ENCODE measurements at places on chromosomes 1 and 21. TPM values are rescaled to one million over a fixed set of nuclear protein-coding genes. Genes with fewer than 3 reads are reported as not detected.

GRCh38 chr1:202230061-202230938, 36.7 kb downstream of the LGR6 start:
- H3K36me3 ChIP-seq = no peaks in the 10 kb centered on the region
- H3K4me3 ChIP-seq = no peak overlapping the region
- H3K27me3 ChIP-seq = no peaks in the 10 kb centered on the region
- no peaks in the 10 kb centered on the region for H3K4me1 ChIP-seq
- no peak overlapping the region for H3K27ac ChIP-seq
- no peak for DNase-seq

DNA sequence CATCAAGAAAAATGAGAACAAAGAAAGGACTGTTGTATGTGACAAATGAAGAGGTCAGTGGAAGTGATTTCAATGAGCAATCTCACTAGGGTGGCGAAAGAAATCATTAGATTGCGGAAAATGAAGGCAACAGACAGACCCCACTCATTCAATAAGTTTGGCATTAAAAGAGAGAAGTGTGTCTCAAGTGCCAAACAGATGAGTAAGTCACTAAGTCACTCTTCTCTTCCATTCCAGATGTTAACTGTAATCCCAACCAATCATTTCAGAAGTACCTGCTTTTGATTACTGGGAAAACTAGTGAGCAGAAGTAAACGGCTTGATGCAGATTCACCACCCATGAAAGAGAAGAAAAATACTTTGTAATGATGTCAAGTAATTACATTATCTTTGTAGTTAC, 144.3 kb upstream of the PRMT6 start:
- H3K27ac ChIP-seq = no peak overlapping the region
- H3K27me3 ChIP-seq = no peaks in the 10 kb centered on the region
- H3K4me3 ChIP-seq = no peak overlapping the region
- H3K4me1 ChIP-seq = no peaks in the 10 kb centered on the region
- DNase-seq = no peak

GRCh38 chr1:237045278-237046016, 3.5 kb downstream of the RYR2 start:
- peak overlapping the region; percentile 18 for H3K4me3 ChIP-seq
- H3K36me3 ChIP-seq = 0 out of 2 replicates have a peak, but pooled peaks cover 4% of the 10 kb centered on the region
- H3K27me3 ChIP-seq = peaks cover 18% of the 10 kb centered on the region
- DNase-seq = no peak
- no peak overlapping the region for H3K27ac ChIP-seq
- peaks cover 9% of the 10 kb centered on the region for H3K4me1 ChIP-seq

GRCh38 chr1:226149806-226150205, 36.7 kb downstream of the ACBD3 start:
- H3K36me3 ChIP-seq = peaks cover 69% of the 10 kb centered on the region
- no peak for DNase-seq
- no peaks in the 10 kb centered on the region for H3K4me1 ChIP-seq

DNA sequence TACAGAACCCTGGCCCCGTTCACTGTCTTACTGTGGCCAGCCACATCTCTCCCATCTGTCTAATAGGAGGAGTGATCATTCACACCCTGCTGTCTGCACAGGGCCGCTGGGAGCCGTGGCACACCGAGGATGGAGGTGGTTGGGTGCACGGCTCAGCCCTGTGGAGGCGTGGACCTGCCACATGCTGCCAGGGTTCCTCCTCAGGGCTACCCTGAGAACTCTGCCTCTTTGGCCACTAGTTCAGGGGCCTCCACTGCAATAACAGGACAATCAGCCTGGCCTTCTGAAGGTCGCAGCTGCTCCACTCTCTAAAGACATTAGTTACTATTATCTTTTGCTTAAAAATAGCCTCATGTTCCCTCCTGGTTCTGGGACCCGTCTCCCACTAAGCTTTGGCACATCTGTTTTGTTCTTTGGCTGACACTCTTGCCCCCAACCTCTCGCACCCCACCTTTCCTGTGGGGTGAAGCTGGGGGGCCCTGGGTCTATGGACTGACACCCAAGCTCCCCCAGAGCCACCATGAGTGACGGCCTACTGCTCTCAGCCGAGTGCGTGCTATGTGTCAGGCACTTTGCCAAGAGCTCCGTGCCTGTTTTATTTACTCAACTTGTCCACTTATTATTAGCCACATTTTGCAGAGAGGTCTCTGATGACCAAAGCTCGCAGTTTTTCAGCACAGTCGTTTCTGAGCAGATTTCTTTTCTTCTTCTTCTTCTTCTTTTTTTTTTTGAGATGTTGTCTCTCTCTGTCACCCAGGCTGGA, 66.3 kb downstream of the ARHGEF10L start:
- H3K27ac ChIP-seq = no peak overlapping the region
- no peak for DNase-seq
- no peaks in the 10 kb centered on the region for H3K4me1 ChIP-seq
- no peak overlapping the region for H3K4me3 ChIP-seq

DNA sequence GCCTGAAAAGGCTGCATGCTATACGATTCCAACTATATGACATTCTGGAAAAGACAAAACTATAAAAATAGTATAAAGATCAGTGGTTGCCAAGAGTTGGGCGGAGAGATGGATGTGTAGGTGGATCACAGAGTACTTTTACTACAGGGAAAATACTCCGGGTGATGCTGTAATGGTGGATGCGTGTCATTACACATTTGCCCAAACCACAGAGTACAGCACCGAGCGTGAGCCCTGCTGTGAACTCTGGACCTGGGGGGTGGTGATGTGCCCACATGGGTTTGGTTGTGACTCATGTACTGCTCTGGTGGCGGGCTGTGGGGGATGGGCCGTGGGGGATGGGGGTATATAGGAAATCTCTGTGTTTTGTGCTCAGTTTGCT, 162.7 kb upstream of the COL6A1 start:
- no peak overlapping the region for H3K4me3 ChIP-seq
- no peaks in the 10 kb centered on the region for H3K36me3 ChIP-seq
- DNase-seq = no peak

DNA sequence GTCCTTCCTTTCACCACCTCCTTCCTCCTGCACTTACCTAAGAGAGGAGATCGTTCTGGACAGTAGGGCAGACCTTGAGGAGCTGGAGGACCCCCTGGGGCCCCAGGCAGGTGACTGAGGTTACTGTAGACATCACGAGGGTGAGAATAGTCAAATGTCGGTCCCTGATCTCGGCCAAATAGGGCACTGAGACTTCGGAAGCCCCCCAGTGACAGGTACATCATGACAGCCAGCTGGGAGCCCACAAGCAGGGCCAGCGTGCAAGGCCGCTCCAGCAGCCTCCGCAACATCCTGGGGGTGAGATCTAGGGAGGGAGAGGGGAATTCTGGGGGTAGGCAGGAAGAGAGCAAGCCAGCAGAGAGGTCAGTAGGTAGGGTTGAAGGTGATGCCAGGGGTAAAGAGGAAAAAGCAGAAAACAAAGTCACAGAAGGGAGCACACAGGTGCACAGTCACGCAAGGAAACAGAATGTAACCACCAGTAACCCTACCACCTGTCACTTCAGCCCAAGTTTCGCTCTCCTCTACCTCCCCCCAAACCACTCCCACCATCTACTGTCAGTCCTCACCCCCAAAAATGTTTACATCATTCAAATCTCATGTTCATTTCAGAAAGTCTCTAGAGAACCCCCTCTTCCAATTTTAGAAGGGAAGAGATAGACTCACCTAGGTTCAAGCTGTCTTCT, 1.4 kb downstream of the B4GALT3 start:
- H3K4me1 ChIP-seq = no peaks in the 10 kb centered on the region
- H3K27me3 ChIP-seq = no peaks in the 10 kb centered on the region
- H3K4me3 ChIP-seq = peak overlapping the region; percentile 93
- H3K27ac ChIP-seq = no peak overlapping the region
- no peak for DNase-seq
- peaks cover 51% of the 10 kb centered on the region for H3K36me3 ChIP-seq

DNA sequence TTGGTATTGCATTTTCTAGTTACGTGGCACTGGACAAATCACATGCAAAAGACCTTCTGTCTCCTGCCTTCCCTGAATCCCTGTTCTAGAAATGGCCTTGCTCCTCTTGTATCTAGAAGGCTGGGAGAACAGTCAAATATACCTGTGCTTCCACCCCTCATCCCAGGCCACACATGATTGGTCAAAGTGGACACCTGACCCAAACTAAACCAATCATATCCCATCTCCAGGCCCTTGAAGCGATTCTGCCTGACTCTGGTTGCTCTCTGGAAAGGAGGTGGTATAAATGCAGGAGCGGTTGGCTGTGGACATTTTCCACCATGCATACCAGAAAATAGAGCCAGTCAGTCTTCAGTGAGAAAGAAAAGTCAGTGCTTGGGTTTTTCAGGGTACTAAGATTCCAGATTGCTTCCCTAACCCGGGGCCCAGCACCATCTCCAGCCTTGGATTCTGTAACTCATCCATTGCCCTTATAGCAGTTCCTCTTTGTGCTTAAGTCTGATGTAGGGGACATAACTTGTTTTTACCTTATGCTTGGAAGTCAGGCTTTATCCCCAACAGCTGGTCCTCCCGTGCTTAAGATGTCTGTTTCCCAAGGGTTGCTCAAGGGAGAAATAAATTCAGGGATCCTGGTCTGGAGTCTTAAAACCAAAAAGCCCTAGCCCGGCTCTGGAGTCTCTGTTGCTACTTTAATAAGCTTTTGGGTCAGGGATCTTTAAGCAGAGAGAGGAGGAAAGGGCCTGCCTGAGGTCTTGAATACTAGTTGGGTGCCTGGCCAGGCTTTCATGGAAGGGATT, 7.7 kb upstream of the PHC2 start:
- peaks cover 2% of the 10 kb centered on the region for H3K4me1 ChIP-seq
- H3K27me3 ChIP-seq = no peaks in the 10 kb centered on the region
- H3K27ac ChIP-seq = no peak overlapping the region
- H3K36me3 ChIP-seq = no peaks in the 10 kb centered on the region
- H3K4me3 ChIP-seq = no peak overlapping the region

TMPRSS15 gene
- not detected for total RNA-seq
